ENCODE measurements at places on chromosomes 5 and 9.
A peak's percentile ranks its signal among the peaks of the same experiment; 100 is the strongest.

GRCh38 chr5:88251048-88251711 lies 17.5 kb downstream of the TMEM161B start:
- peak; percentile 36 for DNase-seq

GRCh38 chr5:17497446-17497845 lies 585 bp upstream of the TAF11L2 start:
- no peak for DNase-seq

DNA sequence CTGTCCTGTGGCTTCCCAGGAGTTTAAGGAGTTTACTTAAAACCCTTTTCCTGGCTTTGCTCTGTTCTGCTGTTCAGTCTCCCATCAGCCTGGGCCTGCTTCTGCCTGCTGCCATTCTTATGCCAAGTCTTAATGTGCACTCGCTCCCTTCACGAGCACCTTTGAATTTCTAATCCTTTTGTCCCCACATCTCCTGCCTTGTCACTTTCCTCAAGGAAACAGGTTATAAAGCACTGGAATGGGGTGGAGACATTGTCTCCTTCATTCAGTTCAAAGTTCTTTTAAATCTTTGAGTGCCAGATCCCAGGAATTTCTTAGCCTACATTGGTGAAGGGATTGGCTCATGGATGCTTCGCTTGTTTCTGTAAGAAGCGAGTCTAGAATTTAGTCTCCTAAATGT lies 87.2 kb upstream of the LIFR start:
- DNase-seq: no peak

GRCh38 chr5:141680751-141681201 lies 1.3 kb downstream of the ARAP3 start:
- no peak for DNase-seq

DNA sequence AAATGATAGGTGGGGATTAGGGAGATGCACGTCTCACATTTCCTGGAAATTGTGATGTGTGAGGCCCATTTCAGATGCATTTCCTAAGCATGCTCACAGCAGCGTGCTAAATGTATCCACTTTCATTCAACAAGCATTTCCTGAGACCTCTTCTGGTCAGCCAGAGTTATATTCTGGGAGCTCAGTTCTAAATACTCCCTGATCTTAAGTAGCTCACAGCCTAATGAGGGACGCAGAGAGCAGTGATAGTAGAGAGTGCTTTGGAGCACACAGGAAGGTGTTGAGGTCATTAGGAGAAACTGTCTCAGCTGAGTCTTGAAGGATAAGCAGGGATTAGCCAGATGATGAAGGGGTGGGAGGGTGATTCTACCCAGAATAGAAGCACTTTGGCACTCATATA lies 46.2 kb upstream of the FSD1L start:
- no peak for DNase-seq

- no peak for DNase-seq
These were observed 285.1 kb upstream of the TUT7 start for GRCh38 chr9:86639287-86639686.

GRCh38 chr5:160925281-160925680 lies 73.3 kb upstream of the ATP10B start:
- DNase-seq: no peak

DNA sequence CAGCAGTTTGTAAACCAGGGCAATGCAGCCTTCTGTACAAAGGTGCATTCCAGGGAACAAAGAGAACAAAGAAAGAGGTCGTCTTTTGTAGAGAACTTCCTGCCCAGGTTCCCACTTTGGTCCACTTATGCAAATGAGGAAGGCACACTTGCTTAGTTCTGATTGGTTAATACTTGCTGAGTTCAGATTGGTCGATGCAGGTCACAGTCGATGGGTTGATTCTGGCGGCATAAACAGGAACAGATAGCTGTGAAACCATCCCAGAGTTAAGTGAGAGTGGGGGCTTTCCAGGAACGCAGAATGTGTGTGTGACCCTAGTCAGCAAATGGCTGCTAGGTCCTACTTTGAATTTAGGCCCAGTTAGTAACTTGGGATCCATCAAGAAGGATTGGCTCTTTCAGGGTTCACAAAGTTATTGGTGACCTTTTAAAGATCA lies 1.8 kb upstream of the ADAMTS13 start:
- DNase-seq: no peak

DNA sequence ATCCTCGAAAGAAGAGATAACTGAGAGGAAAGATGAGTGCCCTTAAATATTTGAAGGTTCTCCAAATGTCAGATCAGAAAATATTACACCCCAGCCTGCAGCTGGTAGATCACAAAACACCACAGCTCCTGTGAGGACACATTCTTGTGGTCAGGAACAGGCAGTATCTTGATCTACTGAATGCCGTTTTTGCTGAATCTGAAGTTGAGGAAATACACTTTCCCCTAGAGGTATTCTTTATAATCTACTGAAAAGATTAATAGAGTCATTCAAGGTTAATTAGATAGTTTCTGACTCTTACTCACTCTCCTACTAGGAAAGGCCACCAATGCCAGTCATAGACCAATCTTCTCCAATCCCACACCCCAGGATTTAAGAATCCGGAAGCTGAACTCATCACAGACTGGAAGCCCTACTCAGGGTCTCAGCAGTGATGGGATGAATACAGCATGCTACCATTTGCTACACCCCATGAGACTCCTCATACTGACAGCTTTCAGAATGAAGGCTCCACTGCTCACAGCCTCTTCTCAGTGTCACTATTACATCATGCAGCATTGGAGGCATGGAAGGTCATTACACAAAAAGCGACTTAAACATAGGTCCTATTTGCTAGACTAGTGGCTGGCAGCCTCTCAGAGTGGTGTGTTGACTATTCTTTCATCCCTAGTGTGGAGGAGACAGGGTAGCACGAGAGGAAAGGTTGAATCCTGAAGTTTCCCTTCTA lies 143.9 kb upstream of the SLC1A3 start:
- no peak for DNase-seq

GRCh38 chr5:76718880-76719279 lies 3.0 kb downstream of the F2R start:
- DNase-seq: no peak

GRCh38 chr9:112311497-112311896 lies 21.9 kb downstream of the PTBP3 start:
- DNase-seq: no peak

- DNase-seq: no peak
These were observed 100.4 kb downstream of the OSTF1 start for GRCh38 chr9:75188756-75189155.

DNA sequence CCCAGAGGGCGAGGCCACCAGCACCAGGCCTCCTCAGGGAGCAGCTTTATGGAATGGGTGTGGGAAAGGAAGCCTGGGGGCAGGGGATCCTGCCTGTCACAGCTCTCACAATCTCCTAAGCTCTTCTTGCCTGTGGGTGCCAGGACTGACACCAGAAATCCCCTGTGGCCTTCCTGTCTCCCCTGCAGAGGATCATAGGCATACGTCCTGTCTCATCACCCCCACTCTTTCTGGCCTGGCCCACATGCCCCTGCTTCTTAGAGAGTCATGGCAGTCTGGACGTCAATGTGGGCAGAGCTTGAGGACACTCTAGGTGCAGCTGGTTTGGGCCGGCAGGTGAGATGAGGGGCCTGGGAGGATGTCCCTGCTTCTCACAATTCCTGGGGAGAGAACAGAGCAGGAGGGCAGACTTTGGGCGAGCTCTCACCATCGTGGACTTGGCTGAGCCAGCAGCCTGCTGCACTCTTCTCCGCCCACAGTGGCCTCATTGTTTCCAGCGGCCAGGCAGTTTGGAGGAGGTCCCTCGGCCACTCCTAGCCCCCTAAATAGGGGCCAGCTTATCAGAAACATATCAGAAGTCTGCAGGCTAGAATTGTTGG lies 67.3 kb upstream of the ZFR start:
- DNase-seq: no peak

DNA sequence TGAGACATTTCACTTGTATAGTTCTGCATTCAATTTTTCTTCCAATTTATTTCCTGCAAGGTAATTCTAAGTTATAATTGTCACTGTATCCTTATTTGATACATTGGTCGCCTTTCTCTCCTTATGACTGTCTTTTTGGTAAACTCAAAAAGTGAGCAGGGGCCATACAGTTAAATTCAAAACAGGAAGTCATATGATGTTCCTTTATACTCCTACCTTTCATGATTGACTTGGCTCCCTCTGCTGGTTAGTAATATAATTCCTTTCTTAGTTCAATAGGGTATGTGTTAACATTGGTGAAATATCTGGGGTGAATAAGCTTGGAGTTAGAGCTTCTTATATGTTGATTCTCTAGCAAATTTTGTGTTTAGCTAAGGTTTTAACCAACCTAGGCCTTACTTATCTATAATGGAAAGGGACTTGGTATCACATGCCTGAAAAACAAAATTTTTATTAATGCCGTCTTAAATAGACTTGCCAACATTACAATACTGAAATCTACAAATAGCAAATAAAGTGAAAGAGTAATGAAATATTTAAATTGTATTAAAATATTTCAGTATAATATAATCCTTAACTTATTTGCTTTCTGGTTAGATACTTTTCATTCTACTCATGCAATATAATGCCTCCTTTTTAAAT lies 6.0 kb upstream of the NIPBL start:
- DNase-seq: no peak

DNA sequence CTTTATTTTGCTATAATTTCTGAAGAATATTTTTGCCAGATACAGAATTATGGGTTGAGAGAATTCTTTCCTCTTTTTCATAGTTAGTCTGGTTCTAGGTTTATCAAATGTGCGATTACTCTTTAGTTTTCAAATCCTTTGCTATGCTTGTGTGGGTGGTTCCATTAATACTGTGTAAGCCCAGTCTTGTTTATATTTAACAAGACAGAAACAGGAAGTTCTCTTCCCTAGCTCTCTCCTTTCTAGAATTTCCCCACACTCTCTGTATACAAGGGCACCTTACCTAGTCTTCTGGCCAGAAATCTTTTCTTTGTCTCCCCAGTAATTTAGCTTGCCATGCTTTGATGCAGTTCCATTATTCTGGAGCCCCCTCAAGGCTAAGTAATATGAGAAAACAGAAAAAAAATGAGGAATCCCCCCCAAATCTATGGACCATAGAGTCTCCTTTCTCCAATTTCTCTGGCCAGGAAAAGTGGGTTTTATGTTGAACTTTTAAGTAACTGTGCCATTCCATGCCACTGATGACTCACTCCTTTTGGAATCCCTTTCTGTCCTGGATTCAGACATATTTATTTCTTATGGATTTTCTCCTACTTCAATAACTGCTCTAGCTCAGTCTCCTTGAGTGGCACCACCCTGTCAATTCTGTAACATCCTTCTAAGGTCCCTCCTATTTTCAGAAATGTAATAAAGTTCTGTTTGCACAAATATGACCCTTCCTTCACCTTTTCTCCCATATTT lies 1714.1 kb downstream of the EFNA5 start:
- no peak for DNase-seq

DNA sequence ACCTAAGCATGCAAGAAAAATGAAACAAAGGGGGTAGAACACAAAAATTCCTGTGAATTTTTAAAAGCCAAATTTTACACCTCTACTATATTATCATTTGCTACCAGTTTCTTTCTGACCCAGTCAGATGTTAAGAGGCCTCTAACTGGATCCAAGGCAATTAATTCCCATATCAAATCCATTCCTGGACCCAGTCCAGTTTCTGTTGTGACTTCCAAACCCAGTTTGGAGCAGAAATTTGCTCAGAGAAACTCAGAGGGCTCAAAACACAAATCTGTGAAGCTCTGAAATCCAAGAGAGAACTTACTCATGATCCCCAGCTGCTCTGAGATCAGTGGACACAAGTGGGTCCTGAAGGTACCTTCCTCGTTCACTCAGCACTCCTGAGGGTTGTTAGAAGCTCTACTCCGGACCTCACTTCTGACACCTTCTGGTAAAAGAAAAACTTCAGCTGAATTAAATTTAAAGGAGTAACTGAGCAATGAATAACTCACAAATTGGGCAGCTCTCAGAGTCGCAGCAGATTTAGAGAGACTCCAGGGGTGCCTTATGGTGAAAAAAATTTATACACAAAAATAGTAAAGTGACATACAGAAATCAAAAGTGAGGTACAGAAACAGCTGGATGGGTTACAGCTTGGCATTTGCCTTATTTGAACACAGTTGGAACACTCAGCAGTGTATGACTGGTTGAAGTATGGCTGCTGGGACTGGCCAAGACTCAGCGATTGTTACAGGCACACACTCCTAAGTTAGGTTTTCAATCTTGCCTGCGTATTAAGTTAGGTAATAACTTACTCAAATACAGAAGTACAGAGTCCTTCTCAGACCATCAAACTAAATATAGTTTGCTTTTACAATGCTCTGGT lies 32.4 kb downstream of the INSL4 start:
- no peak for DNase-seq

- no peak for DNase-seq
These were observed 4.8 kb upstream of the GFI1B start for GRCh38 chr9:132973713-132974112.

GRCh38 chr5:10034001-10034400 lies 215.7 kb downstream of the ATPSCKMT start:
- DNase-seq: no peak

- no peak for DNase-seq
These were observed 10.9 kb upstream of the SHROOM1 start for GRCh38 chr5:132841305-132841704.

DNA sequence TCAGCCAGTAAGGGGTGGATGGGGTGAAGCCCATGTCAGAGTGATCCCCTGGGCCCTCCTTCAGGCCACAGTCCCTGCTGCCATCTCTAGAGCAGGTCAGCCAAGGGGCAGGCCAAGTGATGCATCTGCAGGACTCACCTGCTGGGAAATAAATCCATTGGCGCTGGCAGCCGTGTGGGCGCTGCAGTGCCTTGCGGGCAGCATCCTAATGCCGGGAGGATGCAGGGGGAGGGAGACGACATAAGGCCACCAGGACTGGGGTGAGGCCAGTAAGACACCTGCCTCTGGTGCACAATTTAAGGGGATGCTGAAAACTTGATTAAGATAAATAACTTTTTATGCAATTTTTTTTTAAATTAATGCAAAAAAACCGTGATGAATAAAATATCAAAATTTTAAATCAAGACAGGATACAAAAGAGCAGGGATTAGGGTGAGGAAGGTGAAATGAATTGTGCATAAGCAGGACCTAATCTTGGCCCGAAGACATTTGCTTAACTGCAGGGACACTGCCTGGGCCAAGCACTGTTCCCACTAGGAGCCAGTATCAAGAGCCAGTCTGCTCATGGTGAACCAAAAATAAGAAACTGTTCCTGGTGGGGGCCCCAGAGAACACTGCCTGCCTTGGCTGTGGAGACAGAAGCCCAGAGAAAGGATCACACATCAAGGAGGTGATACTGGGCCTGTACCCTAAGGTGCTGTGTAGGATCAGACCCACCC lies 67.5 kb upstream of the CPLX2 start:
- no peak for DNase-seq

- DNase-seq: no peak
These were observed 2.4 kb downstream of the WNK2 start for GRCh38 chr9:93186215-93186945.

DNA sequence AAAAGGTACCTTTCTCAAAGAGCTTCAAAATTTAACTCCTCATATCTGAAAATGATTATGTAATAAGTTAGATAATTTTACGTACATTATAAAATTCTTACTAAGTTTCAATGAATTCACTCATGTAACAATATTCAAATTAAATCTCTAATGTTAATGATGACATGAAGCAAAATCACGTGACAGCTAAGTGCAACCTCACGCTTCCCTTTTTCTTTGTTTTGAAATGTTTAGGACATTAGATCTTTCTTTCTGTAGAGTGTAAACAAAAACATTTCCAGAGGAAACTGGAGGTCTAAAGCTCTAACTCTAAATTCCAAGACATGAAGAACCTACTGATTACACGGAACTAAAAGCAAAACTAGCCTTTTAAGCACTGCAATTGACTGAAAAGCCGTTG lies 227.3 kb upstream of the TBCA start:
- no peak for DNase-seq

Measured in activated CD4-positive, alpha-beta memory T cell treated with anti-CD3 and anti-CD28 coated beads, Interleukin-2, amount 10 ng/mL, durations not matched to agents 7 days and 5 days (primary cell).